ENCODE measurements at places on chromosomes 12 and 14.

- no peak overlapping the region for H3K4me3 ChIP-seq
- no peaks in the 10 kb centered on the region for H3K4me1 ChIP-seq
- H3K27me3 ChIP-seq = no peaks in the 10 kb centered on the region
- no peak for DNase-seq
These were observed 32.0 kb downstream of the EAPP start for GRCh38 chr14:34507459-34507858.

DNA sequence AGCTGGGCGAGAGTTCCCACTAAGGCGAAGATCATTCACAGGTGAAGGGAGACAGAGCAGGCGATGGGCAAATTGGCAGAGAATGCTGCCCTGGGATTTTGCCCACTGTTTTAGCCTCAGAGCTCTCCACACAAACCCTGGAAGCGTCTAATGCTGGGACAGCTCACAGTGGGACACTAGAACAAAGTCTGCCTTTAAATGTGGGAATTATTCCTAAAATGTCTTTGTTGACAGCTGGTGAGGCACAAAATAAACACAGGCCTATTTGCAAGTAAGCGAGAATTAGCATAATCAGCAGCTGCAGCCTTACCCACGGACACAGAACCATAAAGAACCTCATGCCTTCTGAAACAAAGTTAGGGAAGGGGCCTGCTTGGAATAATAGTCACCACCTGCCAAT, 824.5 kb downstream of the AACS start:
- no peaks in the 10 kb centered on the region for H3K27me3 ChIP-seq
- no peak overlapping the region for H3K27ac ChIP-seq
- no peaks in the 10 kb centered on the region for H3K36me3 ChIP-seq

- DNase-seq = no peak
- H3K4me1 ChIP-seq = no peaks in the 10 kb centered on the region
- no peak overlapping the region for H3K27ac ChIP-seq
These were observed 385.3 kb upstream of the DDHD1 start for GRCh38 chr14:53538316-53538881.

GRCh38 chr14:22897357-22897756, 14.3 kb downstream of the REM2 start:
- peaks cover 11% of the 10 kb centered on the region for H3K4me1 ChIP-seq
- no peak overlapping the region for H3K4me3 ChIP-seq
- DNase-seq = no peak
- no peak overlapping the region for H3K27ac ChIP-seq
- H3K36me3 ChIP-seq = peaks cover 12% of the 10 kb centered on the region
- H3K27me3 ChIP-seq = no peaks in the 10 kb centered on the region

GRCh38 chr12:88638966-88639760, 58.9 kb upstream of the KITLG start:
- H3K4me1 ChIP-seq = no peaks in the 10 kb centered on the region
- no peaks in the 10 kb centered on the region for H3K27me3 ChIP-seq
- no peak overlapping the region for H3K4me3 ChIP-seq
- no peaks in the 10 kb centered on the region for H3K36me3 ChIP-seq
- no peak for DNase-seq

- no peak for DNase-seq
- H3K36me3 ChIP-seq = peaks cover 4% of the 10 kb centered on the region
- no peaks in the 10 kb centered on the region for H3K27me3 ChIP-seq
- H3K27ac ChIP-seq = no peak overlapping the region
These were observed 115.3 kb downstream of the PTGER2 start for GRCh38 chr14:52429451-52429850.

Measured in activated CD4-positive, alpha-beta memory T cell treated with anti-CD3 and anti-CD28 coated beads for 36 hours (primary cell).